ENCODE measurements at places on chromosomes 13 and 19.
A peak's percentile ranks its signal among the peaks of the same experiment; 100 is the strongest.

GRCh38 chr19:57436417-57436816, 1.3 kb downstream of the ZNF749 start:
- no peak for DNase-seq

- no peak for DNase-seq
Measured at GRCh38 chr13:68736961-68737360, 1370.7 kb upstream of the ATXN8OS start.

- DNase-seq: no peak
Measured at GRCh38 chr19:49514151-49514550, 1.7 kb downstream of the FCGRT start.

- DNase-seq: no peak
Measured at GRCh38 chr13:95603887-95604555, 40.5 kb downstream of the DZIP1 start.

DNA sequence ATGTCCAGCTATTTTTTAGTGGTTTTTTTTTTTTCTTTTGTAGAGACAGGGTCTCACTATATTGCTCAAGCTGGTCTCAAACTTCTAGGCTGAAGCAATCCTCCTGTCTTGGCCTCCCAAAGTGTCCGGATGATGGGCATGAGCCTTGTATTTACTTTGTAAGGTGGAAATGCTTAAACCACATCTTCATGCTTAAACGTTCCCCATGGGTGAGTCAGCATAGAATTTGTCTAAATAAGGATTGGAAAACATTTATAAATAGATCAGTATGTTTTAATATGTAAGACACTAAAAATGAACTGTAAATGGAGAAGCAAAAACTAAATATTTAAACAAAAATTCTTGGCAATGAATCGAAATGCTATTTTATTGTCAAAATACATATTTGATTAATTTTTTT, 698.0 kb downstream of the PCDH9 start:
- no peak for DNase-seq

- DNase-seq: no peak
Measured at GRCh38 chr13:50629966-50630365, 213.5 kb downstream of the DLEU7 start.

- DNase-seq: no peak
Measured at GRCh38 chr13:23673354-23673753, 103.1 kb downstream of the TNFRSF19 start.

DNA sequence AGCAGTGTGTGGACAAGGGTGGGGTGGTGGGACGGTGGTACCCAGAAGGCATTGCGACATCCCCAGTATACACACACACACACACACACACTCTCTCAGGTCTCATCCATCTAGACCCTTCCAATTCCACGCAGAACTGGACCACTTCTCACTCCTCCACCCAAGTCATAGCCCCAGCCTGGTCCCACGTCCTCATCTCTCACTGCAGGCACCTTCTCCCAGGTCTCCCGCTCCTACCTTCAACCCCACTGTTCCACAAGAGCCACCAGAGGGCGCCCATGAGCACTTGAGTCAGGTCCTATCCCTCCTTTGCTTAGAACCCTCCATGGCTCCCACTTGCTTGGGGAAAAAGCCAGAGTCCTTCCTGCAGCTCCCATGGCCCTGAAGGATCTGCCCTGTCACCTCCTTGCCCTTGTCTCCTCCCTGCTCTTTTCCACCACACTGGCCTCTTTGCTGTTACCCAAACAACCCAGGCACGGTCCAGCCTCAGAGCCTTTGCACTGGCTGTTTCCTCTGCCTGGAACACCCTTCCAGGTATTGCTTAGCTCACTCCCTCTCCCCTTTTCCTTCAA, 62.6 kb downstream of the IER2 start:
- DNase-seq: peak; percentile 81

Measured in activated T-cell treated with anti-CD3 and anti-CD28 coated beads for 1 hour (primary cell).